Naive thymus-derived CD4-positive, alpha-beta T cell (primary cell): ENCODE measurements at places on chromosomes 11 and 22.

DNA sequence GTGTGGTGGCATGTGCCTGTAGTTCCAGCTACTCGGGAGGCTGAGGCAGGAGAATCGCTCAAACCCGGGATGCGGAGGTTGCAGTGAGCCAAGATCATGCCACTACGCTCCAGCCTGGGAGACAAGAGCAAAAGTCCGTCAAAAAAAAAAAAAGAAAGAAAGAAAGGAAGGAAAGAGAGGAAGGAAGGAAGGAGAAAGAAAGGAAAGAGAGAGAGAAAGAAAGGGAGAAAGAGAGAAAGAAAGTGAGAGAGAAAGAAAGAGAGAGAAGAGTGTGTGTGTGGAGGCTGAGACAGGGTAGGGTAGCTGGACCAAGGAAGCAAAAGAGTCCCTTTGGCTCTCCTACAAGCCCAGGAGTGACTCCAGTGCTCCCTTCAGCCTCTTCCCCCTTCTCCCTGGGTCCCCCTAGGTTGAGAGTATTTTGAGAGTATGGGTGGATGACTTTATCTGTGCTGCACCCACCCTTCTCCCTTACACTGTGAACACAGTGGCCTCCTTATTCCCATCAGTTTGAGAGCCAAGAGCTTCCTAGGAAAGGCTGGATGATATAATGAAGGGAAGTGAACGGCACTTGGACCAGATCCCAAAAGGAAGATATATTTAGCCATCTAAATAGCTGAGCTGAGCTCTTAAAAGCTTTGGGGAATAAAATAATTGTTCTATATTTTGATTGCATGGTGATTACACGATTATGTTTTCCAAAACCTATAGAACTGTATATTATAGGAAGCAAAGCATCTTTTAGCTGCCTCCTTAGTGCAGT is 9.5 kb upstream of the DENND5A start:
- H3K36me3 ChIP-seq: no peaks in the 10 kb centered on the region
- no peak overlapping the region for H3K27ac ChIP-seq
- no peak overlapping the region for H3K4me3 ChIP-seq
- no peak for DNase-seq
- no peaks in the 10 kb centered on the region for H3K4me1 ChIP-seq

GRCh38 chr11:2612884-2613571 is 86.8 kb downstream of the KCNQ1OT1 start:
- DNase-seq: no peak
- no peaks in the 10 kb centered on the region for H3K4me1 ChIP-seq
- no peak overlapping the region for H3K4me3 ChIP-seq
- H3K27me3 ChIP-seq: no peaks in the 10 kb centered on the region
- H3K36me3 ChIP-seq: no peaks in the 10 kb centered on the region
- no peak overlapping the region for H3K27ac ChIP-seq

GRCh38 chr11:89381094-89381493 is 110.1 kb downstream of the NOX4 start:
- H3K4me1 ChIP-seq: no peaks in the 10 kb centered on the region
- H3K36me3 ChIP-seq: no peaks in the 10 kb centered on the region
- no peak for DNase-seq
- H3K27me3 ChIP-seq: no peaks in the 10 kb centered on the region
- no peak overlapping the region for H3K4me3 ChIP-seq
- no peak overlapping the region for H3K27ac ChIP-seq

DNA sequence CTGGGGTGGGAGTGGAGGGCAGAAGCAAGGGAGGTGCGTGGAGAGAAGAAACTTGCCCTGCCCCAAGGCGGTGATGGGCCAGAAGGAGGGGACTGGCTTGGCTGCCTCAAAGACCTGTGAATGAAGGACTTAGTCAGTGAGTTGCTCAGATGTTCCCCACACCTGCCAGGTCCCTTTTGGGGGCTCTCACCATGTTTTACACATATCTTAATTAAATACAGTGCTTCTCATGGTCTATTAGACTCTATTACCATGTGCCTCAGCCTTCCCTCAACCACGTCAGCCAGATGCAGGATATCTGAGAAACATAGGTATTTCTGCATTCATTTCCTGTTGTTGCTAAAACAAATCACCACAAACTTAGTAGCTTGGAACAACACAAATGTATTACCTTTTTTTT is 429.5 kb downstream of the BUD13 start:
- H3K4me3 ChIP-seq: no peak overlapping the region
- no peaks in the 10 kb centered on the region for H3K27me3 ChIP-seq
- no peak for DNase-seq
- no peaks in the 10 kb centered on the region for H3K4me1 ChIP-seq
- no peak overlapping the region for H3K27ac ChIP-seq

GRCh38 chr11:111454561-111455192 is 57.5 kb downstream of the BTG4 start:
- H3K27ac ChIP-seq: no peak overlapping the region
- H3K36me3 ChIP-seq: no peaks in the 10 kb centered on the region
- H3K4me3 ChIP-seq: no peak overlapping the region
- peak; percentile 14 for DNase-seq

DNA sequence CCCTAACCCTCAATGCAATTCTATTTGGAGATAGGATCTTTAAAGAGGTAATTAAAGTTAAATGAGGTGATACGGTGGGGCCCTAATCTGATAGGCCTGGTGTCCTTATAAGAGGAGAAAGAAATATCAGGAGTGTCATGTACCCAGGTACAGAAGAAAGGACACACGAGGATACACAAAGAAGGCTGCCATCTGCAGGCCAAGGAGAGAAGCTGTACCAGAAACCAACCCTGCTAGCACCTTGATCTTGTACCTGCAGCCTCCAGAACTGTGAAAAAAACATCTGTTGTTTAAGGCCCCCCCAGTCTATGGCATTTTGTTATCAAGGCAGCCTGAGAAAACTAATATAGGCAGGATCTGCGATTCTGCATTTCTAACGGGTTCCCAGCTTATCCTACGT is 44.2 kb downstream of the FBXO7 start:
- no peak for DNase-seq
- H3K4me3 ChIP-seq: no peak overlapping the region
- no peaks in the 10 kb centered on the region for H3K4me1 ChIP-seq
- no peaks in the 10 kb centered on the region for H3K27me3 ChIP-seq
- no peak overlapping the region for H3K27ac ChIP-seq

DNA sequence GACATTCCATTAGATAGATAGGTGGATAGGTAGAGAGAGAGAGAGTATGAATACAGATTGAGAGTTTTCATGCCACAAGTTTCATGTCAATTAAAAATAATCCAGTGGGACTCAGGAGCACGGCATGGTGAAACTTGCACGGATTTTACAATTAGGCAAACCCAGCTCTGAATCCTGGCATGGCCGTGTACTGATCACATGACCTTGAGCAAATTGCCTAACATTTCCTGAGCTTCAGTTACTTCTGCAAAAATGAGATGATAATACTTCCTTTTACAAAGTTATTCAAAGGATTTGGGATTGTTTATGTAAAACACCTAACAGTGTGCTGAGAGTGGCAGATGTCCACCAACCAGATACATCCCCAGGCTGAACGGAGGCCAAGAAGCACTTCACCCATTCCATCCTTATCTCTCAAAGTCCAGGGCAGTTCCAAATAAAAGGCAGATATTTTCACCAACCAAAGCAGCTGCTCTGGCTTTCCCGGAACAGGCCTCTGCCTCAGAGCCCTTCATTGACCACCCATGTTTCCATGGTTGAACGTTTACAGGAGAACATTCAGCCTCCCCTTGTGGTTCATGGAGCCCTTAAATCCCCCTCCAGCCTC is 17.9 kb downstream of the APLNR start:
- no peaks in the 10 kb centered on the region for H3K36me3 ChIP-seq
- no peak overlapping the region for H3K4me3 ChIP-seq
- no peak for DNase-seq
- no peaks in the 10 kb centered on the region for H3K27me3 ChIP-seq

GRCh38 chr11:124075841-124076651 is 34.9 kb upstream of the OR10G7 start:
- H3K27me3 ChIP-seq: peaks cover 2% of the 10 kb centered on the region
- H3K4me1 ChIP-seq: peaks cover 4% of the 10 kb centered on the region
- H3K4me3 ChIP-seq: peak overlapping the region; percentile 28
- peak; percentile 26 for DNase-seq
- H3K36me3 ChIP-seq: no peaks in the 10 kb centered on the region
